Cortex of kidney (tissue), 1 donor: ENCODE measurements at places on chromosomes 12 and 14.

DNA sequence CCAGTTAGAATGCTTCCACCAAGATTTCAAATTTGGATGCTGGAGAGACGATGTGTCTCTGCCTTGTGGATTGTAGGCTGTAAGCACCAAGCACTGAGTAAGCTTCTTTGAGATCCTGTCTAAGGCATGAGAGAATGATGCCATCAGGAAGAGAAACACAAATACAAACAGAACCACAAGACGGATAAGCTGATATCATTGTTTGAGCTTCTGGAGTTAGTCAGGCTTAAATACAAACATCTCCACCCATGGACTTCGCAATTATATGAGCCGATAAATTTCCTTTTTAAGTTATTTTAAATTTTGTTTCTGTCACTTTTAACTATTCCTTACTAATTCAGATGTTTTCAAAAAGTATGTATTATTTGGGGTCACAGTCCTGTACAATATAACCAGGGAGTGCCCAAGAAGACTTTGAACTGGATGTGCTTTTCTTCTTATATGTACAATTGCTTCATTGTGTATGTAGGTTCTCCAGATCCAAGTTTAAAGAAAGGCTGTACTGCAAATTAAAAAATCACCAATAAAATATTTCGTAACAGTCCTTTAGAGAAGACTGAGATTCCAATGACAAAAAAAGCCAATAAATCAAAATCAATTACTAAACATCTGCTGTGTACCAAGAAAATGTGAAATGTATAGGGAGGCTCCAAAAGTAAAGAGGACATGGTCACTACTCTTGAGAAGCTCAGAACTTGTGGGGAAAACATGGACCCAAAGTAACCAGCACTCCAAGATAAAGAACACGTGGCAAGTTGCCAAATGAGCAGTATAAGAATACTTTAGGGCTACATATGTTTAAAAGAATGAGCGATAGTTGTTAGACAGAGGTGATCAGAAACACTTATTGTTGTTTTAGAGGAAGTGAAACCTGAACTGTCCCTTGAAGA lies 274.1 kb downstream of the ADAMTS20 start:
- no peak for DNase-seq

- no peak for DNase-seq
Measured at GRCh38 chr12:18951218-18951617, 178.3 kb upstream of the PLEKHA5 start.

GRCh38 chr12:115897729-115898128 lies 379.8 kb downstream of the MED13L start:
- DNase-seq = no peak

DNA sequence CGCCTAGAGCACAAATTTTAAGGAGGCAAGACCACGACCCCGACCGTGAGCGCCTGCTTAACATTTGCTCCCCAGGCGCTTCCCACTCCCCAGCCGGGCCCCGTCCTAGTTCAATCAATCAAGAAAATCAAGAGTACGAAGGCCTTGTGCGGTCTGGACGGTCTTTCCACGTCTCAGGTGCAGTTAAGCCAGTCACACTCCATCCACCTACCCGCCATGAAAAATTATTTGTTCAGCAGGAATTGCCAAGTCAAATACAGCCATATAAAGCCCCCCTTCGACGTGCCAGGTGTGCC lies 603 bp upstream of the LRR1 start:
- no peak for DNase-seq

- DNase-seq = no peak
Measured at GRCh38 chr12:121523741-121524140, 57.1 kb downstream of the KDM2B start.

GRCh38 chr12:58298803-58299202 lies 357.4 kb downstream of the ATP23 start:
- no peak for DNase-seq

DNA sequence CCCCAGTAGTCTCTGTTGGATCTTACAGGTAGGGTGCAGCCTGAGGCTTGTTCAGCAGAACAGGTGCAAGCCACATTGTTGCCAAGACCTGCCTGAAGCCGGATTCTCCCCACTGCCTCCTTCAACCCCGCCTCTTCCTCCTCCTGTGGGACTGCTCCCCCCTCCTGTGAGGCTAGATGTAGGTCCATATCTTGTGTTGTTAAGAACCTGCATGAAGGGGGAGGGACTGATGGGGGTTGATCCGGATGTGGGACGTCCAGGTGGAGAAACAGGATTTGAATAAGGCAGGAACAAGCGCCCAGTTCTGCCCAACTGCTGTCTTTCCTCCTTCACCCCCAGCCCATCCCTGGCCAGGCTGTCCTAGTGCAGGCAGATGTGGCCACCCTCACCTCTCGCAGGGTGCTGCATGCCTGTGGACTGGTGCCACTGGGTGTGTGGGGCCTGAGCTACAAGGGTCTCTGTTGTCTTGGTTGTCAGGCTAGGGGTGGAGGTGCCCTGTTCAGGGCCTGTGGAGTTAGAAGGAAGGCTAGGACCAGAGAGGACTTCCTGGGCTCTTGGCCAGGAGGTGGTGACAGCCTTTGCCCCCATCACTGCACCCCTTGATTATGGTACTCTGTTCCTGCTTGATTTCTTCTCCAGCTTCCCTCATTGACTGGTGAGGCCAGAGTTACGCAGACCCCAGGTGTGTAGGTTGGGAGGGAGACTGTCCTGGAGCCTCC lies 1.4 kb downstream of the NR4A1 start:
- no peak for DNase-seq

GRCh38 chr14:103526247-103526913 lies 2.6 kb upstream of the TRMT61A start:
- DNase-seq = no peak

GRCh38 chr14:97319691-97320090 lies 522.5 kb downstream of the VRK1 start:
- DNase-seq = no peak

- DNase-seq = no peak
Measured at GRCh38 chr14:105353136-105353535, 38.6 kb downstream of the PACS2 start.

- no peak for DNase-seq
Measured at GRCh38 chr12:122740351-122740750, 9.7 kb upstream of the HCAR1 start.

GRCh38 chr12:121839106-121839992 lies 19.3 kb downstream of the HPD start:
- DNase-seq = no peak

GRCh38 chr12:85509081-85509856 lies 229.2 kb downstream of the ALX1 start:
- DNase-seq = no peak

GRCh38 chr14:54719406-54719805 lies 152.5 kb downstream of the SAMD4A start:
- DNase-seq = no peak

DNA sequence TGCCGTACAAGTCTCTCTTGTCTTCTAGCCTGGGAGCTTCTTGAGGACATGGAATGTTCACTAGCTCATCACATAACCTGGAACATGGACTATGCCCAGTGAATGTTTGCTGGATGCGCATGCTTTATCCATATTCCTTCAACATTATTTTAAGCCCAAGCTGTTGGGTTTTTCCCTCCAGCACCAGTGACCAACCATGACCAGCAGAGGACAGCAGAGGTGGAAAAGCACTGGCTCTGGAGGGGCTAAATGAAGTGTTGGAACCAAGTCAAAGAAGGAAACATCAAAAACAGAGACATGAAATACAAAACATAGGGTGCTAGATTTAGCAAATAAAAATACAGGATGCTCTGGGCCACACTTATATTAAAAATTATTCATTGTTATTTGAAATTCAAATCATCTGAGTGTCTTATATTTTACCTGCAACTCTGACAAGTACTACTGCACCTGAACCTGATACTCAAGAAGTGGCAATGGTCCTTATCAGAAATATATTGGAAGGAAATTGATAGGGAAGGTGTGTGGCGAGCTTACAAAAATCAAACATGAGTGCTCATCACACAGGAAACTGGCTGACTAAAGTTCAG lies 23.1 kb upstream of the HELB start:
- no peak for DNase-seq

GRCh38 chr12:98360401-98360800 lies 155.0 kb upstream of the TMPO start:
- no peak for DNase-seq

- DNase-seq = no peak
Measured at GRCh38 chr12:89261982-89262381, 90.3 kb downstream of the DUSP6 start.

GRCh38 chr12:42483521-42483790 lies 106.1 kb downstream of the PRICKLE1 start:
- no peak for DNase-seq

- DNase-seq = no peak
Measured at GRCh38 chr12:110993434-110993833, 73.1 kb upstream of the MYL2 start.

- no peak for DNase-seq
Measured at GRCh38 chr12:62656591-62657362, 190.2 kb downstream of the MON2 start.

DNA sequence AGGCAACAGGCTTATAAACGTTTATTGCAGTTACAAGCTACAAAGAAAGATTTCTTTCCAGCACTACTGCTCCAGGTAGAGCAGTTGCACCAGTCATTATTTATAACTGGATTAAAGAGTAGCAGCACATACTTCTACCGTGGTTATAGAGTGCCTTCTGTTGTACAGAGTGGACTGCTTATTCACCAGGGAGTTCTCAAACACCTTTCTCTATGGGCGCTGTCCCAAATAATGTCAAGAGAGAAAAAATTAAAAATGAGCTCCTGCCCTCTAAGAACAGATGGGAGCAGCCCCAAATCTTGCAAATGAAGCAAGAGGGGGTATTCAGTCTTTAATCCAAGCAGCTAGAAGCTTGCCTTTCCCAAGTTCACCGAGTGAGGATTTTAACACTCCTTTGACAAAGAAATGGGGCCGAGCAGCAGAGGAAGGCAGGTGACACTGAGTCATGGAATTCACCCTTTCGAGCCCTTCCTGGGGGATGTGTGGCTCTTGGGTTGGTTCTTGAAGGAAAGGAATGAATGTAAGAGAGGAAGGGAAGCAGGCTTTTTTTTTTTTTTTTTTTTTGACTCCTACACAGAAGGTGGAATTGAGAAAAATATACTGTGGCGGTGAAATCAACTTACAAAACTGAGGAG lies 181.2 kb downstream of the PRKCH start:
- DNase-seq = no peak

GRCh38 chr12:53866727-53867126 lies 71.9 kb upstream of the HOXC13 start:
- DNase-seq = no peak

DNA sequence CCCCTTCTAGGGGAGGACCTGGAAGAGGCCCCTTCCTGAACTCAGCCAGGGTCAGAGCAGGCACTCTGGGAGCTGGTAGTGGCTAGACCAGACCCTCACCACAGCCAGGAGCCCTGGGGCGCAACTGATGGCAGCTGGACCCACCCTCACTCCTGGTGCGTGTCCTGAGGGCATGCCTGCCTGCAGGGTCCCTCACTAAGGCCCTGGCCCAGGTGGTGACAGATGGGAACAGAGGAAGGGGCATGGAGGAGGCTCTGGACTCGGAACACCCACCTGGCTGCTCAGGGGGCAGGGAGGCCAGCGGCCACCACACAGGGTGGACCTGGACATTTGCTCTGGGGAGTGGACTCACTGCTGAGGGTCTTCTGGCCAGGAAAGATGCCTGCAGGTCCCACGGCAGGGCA lies 342.2 kb upstream of the SFSWAP start:
- no peak for DNase-seq

GRCh38 chr14:70827347-70827746 lies 18.0 kb upstream of the MAP3K9 start:
- DNase-seq = no peak

DNA sequence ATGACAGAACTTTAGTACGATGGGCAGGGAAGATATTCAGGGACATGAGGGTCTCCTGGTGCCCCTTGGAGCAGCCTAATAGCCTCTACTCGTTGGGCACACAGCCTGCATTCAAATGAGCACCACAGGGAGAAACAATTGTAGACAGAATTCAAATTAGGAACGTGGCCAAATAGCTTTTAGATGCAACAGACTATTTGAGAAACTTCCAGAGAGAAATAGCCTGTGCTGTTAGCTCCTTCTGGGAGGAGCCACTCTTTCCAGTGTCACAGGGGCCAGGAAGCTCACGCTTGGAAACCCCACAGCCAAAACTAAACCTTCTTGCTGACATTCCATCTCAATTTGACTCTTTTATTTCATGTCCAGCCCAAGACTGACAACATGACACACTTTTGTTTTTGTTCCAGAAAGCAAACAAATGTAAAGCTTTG lies 114.5 kb downstream of the RPAP3 start:
- no peak for DNase-seq

DNA sequence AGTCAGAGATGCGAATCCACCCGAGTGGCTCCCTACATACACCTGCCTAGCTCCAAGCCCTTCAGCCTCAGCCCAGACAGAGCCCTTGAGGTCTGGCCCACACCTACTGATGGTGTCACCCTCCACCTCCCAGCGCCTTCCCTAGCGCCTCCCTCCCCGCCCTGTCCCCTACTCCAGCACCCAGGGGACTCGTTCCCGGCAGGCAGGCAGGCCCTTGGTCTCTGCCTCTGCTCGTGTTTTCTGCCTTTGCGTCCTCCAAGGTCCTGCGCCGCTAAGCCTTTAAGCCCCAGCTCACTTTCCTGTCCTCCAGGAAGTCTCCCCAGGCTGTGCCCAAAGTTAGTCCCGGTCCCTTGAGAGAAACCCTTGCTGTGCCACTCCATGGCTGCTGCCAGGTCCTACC lies 12.7 kb downstream of the INF2 start:
- DNase-seq = no peak

- DNase-seq = no peak
Measured at GRCh38 chr12:93908846-93909567, 231.8 kb downstream of the CRADD start.

- DNase-seq = no peak
Measured at GRCh38 chr12:12214635-12215131, 52.2 kb downstream of the LRP6 start.

DNA sequence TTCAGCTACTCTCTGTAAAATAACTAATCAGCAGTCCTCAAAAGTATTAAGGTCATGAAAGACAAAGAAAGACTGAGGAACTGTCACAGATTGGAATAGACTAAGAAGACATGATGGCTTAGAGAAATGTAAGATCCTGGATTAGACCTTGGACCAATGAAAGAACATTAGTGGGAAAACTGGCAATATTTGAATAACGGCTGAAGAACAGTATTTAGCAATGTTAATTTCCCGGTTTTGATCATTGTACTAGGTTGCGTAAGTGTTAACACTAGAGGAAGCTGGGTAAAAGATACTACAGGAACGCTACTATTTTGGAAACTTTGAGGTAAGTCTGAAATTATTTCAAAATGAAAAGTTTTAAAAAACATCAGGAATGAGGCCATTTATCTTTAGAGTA lies 98.8 kb upstream of the RESF1 start:
- no peak for DNase-seq
